ENCODE measurements at places on chromosomes 7 and 10.

- no peak for DNase-seq
These were observed 216.1 kb upstream of the STEAP4 start for GRCh38 chr7:88522771-88523293.

GRCh38 chr7:121084256-121084655, 95.7 kb downstream of the CPED1 start:
- DNase-seq: no peak

DNA sequence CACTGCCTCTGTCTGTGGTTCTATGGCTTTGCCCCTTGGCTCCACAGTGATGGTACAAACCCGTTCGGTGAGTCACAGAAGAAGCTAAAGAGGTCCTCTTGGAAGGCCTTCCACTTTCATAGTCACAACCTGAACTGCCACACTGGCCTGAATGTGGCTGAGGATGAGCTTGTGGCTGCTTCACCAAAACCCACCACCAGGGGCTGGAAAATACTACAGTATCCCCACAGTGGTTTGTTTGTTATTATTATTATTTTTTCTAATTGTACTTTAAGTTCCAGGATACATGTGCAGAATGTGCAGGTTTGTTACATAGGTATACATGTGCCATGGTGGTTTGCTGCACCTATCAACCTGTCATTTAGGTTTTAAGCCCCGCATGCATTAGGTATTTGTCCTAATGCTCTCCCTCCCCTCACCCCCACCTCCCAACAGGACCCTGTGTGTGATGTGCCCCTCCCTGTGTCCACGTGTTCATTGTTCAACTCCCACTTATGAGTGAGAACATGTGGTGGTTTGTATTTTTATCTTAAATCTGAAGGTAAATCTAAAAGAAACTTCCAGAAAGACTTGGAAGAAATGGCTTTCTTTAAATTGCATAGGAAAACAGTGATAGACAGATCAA, 160.8 kb upstream of the NPSR1 start:
- no peak for DNase-seq

GRCh38 chr7:137670222-137671064, 176.3 kb downstream of the DGKI start:
- DNase-seq: no peak

DNA sequence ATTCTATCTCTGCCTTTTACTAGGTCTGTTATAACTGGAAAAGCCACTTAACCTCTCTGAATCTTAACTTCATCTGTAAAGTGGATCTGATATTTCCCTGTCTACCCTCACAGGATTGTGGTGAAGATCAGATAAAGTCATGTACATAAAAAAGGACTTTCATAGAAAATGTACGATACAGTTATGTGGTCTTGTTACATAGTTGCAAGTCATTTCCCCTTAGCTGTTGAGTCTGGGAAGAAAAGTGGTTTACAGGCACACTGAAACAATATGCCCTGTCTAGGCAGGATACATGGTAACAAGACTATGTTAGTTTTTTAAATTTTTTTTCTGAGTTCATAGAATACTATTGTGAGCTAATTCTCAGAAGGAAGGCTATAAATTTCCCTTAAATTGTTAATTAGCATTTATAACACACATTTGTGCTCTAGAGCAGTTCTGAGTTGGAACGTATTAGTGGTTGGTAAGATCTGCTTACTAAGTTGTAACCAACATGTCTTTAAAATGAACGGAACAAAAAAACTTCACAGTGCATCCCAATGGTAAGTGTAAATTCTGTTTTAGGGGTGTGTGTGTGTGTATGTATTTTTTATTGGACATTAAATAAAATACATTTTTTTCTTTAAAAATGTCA, 7.1 kb upstream of the GSTO1 start:
- DNase-seq: no peak

GRCh38 chr10:71039551-71039950, 151.2 kb upstream of the PCBD1 start:
- DNase-seq: no peak

DNA sequence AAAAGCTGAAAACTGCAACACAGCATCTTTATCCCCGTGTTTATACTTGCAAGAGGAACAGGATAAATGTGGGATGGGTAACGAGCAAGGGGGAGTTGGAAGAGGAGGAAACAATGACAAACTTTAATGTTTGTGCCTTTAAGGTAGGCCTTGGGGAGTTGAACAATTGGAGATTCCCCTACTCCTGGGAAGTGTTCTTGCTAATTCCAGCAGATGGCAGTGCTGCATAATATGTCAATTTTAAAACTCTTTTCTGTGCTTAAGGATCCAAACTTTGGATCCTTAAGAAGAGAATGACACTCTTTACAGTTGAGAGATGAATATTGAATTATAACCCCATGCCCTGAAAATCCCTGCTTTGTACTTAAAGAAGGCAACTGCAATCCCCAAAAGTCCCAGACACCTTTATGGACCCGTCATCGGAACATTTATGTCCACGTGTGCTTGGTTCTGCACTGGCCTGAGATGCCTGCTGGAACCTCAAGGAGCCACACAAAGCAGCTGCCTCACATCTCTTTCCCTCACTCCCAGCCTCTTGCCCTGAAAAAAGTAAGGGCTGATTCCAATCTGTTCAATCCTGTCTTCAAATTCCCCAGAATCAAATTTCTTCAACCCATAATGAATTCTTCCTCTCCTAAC, 12.0 kb downstream of the IFIT5 start:
- DNase-seq: no peak

- DNase-seq: no peak
These were observed 4.0 kb downstream of the SFMBT2 start for GRCh38 chr10:7406712-7407333.

DNA sequence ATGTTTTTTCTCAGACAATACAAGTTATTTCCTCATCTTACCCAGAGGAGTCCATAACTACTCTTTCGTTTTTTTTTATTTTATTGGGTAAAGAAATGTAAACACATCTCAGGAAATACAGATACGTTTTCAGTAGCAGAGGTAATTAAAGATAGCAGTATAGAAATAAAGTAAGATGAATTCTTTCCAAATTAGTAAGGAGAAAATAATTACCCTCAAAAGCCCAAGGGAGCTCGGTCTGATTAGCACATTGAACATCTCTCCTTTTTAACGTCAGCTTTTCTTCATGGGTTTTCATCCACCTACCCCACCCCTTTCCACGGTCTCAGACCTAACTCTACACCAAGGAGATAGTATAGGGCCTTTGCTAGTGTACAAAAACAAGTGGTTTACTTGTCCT, 294.2 kb downstream of the GRID1 start:
- no peak for DNase-seq

DNA sequence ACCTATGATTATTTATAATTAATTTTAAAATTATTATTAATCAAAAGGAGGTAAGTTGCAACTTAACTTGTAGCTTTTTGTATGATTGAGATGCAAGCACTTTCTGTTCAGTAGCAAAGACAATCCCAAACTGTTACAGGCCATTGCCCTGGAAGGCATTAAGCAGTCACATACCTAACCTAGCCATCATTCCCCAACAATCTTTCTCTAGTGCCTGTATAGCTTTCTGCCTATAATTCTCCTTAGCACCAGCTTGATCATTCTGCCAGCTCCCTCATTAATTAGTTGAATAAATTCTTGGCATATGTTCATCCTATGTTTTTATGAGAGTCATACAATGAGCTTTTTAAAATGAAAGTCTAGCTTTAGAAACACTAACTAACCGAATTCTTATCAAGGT, 178.9 kb upstream of the TMEM106B start:
- no peak for DNase-seq

GRCh38 chr7:74053589-74054186, 25.7 kb downstream of the ELN start:
- no peak for DNase-seq

DNA sequence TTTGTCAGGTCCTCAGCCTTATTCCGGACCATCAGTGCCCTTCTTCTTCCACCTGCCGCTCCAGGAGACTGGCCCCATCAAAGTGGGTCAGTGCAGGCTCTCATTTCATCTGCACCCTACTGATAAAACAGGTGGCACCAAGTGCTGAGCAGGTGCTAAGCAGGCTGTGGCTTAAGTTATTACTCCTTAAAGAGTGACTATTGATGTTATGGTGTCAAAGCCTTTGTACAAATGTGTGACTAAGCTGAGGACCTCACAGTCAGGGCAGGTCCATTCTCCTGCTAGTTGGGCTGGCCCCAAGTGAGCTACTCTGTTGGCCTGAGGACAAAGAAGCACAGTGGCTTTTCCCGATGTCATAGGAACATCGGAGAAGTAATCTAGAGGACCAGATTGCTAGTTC, 11.2 kb upstream of the CALD1 start:
- no peak for DNase-seq

DNA sequence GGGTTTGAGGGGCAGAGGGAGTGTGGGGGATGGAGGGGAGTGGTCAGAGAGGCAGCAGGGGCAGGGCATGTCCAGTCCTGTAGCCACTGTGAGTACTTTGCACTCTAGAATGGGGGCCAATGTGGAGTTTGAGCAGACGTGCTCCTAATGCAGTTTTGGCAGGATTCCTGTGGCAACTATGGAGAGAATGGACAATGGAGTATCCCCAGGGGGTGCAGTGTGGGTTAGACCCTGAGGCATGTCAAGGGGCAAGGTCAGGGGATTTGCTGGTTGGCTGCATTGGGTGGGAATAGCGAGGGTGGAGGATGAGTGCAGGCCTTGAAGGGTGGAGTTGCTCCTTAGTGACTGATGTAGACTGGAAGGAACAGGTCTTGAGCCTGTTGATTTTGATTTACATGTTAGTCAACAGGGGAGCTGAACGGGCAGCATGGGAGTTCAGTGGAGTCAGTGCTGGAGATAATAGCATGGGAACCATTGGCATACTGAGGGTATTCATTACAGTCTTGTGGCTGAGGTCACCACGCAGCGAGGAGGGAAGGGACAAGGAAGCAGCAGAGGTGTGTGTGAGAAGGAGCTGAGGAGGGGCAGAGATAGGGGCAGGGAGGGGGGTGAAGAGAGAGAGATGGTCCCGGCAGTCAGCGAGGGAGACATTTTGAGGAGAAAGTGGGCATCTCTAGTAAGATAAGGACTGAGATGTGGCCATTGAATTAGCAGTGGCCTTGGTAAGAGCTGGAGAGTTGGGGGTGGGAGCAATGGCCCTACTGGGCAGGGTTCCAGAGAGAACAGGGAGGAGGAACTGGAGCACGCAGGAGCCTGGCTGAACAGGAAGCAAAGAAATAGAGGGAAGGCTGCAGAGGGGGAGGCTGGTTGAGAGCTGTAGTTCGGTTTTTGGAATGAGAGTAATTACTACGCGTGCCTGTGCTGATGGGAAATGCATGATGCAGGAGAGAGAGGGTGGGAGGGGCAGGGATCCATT, 112.7 kb downstream of the CCNY start:
- DNase-seq: no peak

GRCh38 chr10:29838539-29838938, 203.8 kb upstream of the SVIL start:
- DNase-seq: no peak

DNA sequence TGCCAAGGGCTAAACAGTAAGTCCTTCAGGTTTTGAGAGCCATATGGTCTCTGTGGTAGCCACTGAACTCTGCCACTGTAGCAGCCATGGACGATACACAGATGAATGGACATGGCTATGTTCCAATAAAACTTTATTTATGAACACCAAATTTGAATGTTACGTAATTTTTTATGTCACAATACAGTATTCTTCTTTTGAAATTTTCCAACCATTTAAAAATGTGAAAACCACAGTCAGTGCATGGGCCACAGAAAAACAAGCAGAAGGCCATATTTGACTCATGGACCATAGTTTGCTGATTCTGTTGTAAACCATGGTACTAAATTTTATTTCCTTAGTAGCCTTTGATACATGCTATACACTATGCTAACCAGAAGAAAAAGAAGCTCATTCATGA, 361.8 kb downstream of the MAGI2 start:
- DNase-seq: no peak

DNA sequence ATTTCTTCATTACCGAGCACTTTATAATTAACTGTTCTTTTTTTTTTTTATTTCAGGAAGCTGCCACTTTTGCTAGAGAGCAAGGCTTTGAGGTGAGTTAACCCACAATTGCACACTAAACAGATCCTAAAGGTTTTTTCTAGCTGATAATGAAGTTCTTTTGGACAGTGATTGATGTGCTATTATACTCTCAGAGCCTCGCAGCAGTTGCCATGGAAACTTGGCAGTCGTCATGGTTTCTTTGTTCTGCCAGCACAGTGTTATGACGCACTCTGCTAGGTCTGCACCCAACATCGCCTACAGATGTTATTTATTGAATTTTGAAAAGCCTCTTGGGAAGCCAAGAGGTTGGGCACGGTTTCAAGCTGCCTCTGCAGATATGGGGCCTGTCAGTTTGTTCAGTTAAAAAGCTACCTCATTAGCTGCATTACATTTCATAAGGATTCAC, 237.2 kb upstream of the KAT6B start:
- peak; percentile 77 for DNase-seq

GRCh38 chr10:130854151-130854550, 457.4 kb downstream of the TCERG1L start:
- DNase-seq: no peak

GRCh38 chr7:81211204-81211933, 292.5 kb upstream of the SEMA3C start:
- no peak for DNase-seq

DNA sequence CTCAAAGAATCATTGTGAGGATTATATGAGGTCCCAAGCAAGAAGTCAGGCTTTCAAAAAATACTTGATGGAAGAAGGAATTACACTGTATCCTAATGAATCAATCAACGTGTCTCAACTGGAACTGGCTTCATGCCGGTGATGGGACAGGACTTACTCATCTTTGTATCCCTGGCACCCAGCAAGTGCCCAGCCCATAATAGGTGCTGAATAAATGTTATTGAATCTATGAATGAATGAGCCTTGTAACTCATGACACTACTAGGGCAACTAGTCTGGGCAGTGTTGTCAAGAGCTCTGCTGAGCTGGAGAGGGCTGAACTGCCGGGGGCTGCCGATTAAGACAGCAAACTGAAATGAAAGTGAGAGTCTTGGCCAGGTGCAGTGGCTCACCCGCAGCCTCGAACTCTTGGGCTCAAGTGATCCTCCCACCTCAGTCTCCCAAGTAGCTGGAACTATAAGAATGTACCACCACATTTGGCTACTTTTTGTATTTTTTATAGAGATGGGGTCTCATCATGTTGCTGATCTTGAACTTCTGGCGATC, 87.2 kb upstream of the KIF5B start:
- DNase-seq: no peak

DNA sequence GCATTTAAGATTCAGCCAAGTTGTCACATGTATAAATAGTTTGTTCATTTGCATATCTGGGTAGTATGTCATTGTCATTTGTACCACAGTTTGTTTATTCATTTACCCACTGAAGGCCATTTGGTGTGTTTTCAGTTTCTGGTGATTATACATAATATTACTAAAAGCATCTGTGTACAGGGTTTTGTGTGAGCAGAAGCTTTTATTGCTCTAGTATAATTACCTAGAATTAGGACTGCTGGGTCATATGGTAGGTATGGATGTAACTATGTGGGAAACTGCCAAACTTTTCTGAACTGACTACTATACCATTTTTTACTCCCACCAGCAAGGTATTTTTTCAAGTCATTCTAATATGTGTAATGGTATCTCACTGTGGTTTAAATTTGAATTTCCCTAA, 584.0 kb upstream of the GHITM start:
- no peak for DNase-seq

- peak; percentile 6 for DNase-seq
These were observed 14.7 kb upstream of the NXPH1 start for GRCh38 chr7:8418629-8419245.
